ENCODE measurements at places on chromosomes 11 and 22. TPM values are rescaled to one million over a fixed set of nuclear protein-coding genes. Genes with fewer than 3 reads are reported as not detected.

DNA sequence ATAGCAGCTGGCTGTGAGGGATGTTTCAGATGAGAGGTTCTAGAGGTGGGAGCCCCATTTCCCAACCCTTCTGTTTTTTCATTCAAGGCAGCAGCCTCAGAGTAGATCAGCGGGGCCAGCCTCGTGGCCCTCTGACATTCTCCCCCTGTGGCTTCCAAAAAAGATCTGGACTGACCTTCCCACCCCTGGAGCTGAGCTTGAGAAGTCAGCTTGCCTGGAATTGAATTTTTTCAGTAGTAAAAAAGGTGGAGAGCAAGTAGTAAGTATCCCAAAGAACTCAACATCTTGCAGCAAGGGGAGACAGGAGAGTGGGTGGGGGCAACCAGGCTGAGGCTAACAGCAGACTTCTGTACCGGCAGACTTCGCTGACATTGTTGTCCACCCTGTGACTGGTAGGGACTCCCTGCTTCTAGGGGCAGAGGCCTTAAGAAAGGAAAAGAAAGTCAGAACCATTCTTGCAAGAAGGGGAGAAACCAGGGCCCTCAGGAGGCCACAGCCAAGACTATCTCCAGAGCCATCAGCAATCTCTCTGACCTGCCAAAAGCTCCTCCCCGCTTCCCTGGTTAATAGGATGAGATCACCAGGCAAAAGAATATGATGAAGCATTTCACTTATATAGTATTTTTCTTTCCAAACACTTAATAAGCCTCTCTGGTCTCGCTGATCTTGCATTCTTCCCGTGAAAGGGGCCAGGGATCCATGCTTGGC, 2.0 kb upstream of the GRIK4 start:
- no peak for DNase-seq

DNA sequence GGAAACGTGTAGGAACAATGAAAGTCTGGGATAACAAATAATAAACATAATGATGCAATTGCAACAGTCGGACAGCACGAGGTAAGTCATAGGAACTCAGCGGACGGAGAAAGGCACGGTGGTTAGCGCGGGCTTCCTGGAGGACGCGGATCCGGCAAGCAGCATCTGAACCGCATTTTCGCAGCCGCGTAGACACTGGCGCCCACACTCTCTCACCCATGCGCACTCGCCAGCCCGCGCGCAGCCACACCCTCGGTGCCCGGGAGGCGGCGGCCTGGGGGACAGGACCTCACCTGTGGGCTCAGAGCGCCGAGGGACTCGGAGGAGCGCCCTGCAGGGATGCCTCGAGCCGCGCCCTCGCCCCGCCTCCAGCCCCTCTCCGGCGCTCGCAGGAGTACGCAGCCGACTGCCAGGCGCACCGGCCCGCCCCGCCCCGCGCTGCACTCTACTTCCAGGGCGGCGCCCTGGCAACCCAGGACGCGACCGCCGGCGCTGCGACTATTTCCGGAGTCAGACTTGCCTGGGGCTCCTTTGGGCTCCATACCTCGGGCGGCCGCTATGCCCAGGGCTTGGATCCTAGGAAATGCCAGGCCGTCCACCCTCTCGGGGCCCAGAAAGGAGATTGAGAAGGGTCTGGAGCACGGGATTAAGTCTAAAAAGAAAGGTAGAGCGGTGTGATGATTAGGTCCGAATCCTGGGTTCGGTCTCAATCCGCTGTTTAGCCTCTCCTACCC, at the start of gene TTLL1:
TTLL1 (minus strand) TSS at position 408 of the 734 bp plus-strand sequence. CDS start 13,805 bp downstream, outside the sequence.
- peak; percentile 93 for DNase-seq

DNA sequence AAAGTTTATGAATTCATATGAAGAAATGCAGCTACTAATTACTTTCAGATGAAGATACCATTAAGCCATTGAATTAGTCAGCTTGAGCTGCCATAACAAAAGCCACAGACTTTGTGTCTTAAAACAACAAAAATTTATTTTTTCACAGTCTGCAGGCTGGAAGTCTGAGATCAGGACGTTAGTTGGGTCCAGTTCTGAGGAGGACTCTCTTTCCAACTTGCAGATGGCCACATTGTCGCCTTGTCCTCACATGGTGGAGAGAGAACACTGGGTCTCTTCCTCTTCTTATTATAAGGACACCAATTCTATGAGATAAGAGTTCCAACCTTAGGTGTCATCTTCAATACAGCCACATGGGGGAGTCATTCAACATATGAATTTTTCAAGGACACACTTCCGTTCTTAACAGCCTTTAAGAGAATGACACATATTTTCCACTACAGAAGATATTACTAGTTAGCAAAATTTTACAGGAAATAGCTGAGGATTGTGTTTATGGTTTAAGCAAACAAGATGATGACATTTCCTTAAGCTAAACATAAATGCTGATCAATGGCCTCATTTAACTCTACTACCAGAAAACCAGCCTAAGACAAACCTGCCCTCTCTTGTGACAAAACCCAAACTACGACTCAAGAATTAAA, 56.0 kb downstream of the DCUN1D5 start:
- peak; percentile 76 for DNase-seq

TMPRSS4 gene
- not detected for total RNA-seq

DNA sequence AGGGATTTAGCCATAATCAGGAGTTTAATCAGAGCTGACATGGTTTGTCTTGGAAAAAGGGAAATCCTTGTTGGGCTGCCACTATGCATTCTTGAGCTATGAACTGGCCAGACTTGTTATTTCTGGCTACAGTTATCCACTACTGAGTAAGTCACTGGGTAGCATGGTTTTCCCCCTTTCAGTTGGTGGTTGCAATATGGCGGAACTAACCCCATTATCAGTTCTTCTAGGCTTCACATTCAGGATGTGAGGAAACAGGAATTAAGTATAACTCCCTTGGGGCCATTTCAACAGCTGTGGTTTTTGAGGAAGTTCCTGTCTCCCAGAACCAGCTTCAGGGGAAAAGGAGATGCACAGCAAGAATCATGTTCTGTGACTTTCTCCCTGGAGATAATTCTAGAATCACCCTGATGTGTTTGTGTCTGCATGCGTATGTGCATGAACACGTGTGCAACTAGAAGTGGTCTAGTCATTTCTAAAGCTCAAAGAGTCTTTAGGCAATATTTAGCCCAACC, 103.0 kb upstream of the CD44 start:
- DNase-seq: no peak

GRCh38 chr11:69489031-69489745, 7.7 kb downstream of the LINC01488 start:
- DNase-seq: no peak
